ENCODE measurements at places on chromosomes 3 and 15.

DNA sequence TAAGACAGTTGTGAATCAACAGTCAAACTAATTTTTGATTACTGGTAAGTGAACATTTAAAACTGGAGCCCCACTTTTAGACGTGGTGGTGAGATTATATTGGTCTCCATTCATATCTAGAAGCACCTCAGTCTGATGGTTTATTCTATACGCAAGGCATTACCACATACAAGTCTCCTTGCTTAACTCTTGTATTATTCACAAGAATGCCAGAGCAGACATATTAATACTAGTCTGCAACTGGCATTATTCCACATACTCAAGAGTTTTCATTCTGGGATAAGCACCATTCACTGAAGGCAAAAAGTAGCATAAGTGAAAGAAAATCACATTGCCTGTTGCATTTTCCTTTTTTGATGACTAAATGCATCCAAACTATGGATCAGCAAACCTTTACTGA is 36.9 kb upstream of the MEIS2 start:
- H3K4me1 ChIP-seq: no peaks in the 10 kb centered on the region
- no peak overlapping the region for H3K4me3 ChIP-seq
- no peaks in the 10 kb centered on the region for H3K36me3 ChIP-seq
- no peaks in the 10 kb centered on the region for H3K27me3 ChIP-seq
- no peak overlapping the region for H3K27ac ChIP-seq
- no peak for DNase-seq

- H3K27me3 ChIP-seq: no peaks in the 10 kb centered on the region
- no peaks in the 10 kb centered on the region for H3K36me3 ChIP-seq
- DNase-seq: no peak
- H3K27ac ChIP-seq: no peak overlapping the region
- no peaks in the 10 kb centered on the region for H3K4me1 ChIP-seq
- H3K4me3 ChIP-seq: no peak overlapping the region
Measured at GRCh38 chr3:25171897-25172296, 256.2 kb upstream of the RARB start.

- peak overlapping the region; percentile 94 for H3K4me3 ChIP-seq
- no peaks in the 10 kb centered on the region for H3K36me3 ChIP-seq
- peaks cover 2% of the 10 kb centered on the region for H3K4me1 ChIP-seq
- H3K27ac ChIP-seq: peak overlapping the region; percentile 94
- no peaks in the 10 kb centered on the region for H3K27me3 ChIP-seq
- peak; percentile 22 for DNase-seq
Measured at GRCh38 chr3:129119365-129120100, 2.1 kb downstream of the RAB43 start.

DNA sequence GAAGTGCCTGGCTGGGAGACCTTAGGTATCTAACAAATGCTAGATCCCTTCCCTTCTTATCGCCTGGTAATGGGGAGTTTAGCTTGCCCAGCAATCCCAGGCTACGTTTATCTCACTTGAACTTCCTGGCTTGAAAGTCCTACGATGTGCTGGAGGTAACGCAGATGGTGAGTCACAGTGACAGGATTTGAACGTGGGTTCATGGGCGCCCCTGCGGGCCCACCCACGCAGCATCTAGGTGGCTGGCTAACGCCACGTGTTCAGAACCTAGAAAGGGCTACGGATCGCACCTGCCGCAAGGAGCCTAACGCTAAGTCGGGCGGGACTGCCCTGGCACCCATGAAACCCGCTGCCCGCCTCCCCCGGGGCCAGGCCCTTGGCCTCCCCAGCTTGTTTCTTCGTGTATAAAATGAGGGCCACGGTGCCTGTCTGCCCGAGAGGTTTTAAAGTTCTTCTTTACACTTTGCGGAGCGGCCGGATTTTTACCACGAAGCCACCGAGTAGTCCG is 600 bp upstream of the USP3 start:
- peaks cover 33% of the 10 kb centered on the region for H3K4me1 ChIP-seq
- H3K36me3 ChIP-seq: no peaks in the 10 kb centered on the region
- H3K27ac ChIP-seq: peak overlapping the region; percentile 98
- peak; percentile 70 for DNase-seq
- peak overlapping the region; percentile 86 for H3K4me3 ChIP-seq

- peak overlapping the region; percentile 67 for H3K4me3 ChIP-seq
- DNase-seq: no peak
- no peaks in the 10 kb centered on the region for H3K27me3 ChIP-seq
- no peaks in the 10 kb centered on the region for H3K36me3 ChIP-seq
Measured at GRCh38 chr3:173584093-173584837, 186.7 kb downstream of the NLGN1 start.

GRCh38 chr3:134430950-134431445 is 54.8 kb downstream of the ANAPC13 start:
- H3K27me3 ChIP-seq: no peaks in the 10 kb centered on the region
- H3K27ac ChIP-seq: no peak overlapping the region
- H3K36me3 ChIP-seq: no peaks in the 10 kb centered on the region
- H3K4me3 ChIP-seq: no peak overlapping the region
- DNase-seq: no peak

DNA sequence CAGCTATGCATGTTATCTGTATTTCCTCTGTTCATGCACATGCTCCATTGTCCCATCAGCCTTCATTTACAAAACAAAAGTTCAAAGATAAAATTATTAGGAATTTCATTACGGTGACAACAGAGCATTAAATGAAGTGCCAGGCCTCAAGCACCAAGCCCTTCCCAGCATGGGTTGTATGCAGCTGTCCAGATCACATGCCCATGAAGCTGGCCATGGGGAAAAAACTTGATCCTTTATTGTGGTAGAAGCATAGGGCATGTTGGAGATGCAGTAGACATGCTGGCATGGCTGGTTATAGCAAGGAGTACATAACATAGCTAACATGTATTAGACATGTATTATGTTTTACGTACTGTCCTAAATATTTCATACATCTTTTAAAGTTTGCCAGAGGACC is 4.1 kb upstream of the THRB start:
- H3K4me1 ChIP-seq: no peaks in the 10 kb centered on the region
- no peaks in the 10 kb centered on the region for H3K36me3 ChIP-seq
- H3K27me3 ChIP-seq: no peaks in the 10 kb centered on the region
- H3K27ac ChIP-seq: no peak overlapping the region
- DNase-seq: no peak
- H3K4me3 ChIP-seq: no peak overlapping the region

DNA sequence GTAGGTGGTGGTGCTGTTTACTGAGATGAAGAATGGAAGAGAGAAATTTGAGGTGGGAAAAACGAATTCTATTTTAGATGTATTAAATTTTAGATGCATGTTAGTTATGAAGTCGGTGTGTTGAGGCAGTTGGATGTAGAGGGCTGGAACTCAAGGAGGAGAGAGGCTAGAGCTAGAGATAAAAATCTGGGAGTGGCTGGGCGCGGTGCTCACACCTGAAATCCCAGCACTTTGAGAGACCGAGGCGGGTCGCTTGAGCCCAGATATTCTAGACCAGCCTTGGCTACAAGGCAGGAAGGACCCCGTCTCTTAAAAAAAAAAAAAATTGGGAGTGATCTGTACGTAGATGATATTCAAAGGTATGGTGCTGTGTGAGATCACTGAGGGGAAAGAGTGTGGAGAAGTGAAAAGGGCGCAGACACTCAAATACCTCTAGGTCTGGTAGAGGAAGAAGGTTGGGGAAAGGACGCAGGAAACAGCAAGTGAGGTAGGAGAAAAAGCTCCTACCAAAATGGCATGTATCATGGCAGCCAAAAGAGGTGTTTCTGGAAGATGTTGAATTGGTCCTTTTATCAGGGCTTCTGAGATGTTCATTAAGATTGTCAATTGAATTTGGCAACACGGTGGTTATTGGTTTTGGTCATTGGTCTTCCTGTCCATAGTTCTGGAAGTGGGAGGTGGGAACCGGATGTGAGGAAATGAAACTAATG is 1.8 kb downstream of the YEATS2 start:
- peak overlapping the region; percentile 92 for H3K4me3 ChIP-seq
- H3K36me3 ChIP-seq: no peaks in the 10 kb centered on the region
- peak overlapping the region; percentile 90 for H3K27ac ChIP-seq
- DNase-seq: no peak

DNA sequence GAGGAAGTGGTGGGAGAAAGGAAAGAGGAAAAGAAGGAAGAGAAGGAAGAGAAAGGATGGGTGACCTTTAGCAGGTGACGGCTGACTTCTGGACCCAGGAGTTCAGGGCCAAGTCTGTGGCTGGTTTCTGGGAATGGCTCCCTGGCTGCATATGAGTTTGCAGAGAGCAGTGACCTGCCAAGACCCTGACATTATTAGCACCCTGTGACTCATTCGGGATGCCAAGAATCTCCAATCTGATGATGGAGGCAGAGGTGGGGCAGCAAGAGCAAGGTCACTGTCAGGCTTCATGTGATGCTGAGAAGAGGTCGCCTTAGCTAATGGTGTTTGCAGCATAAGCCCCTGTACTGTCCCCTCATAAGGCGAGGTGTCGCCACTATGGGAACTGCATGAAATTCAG is 42.6 kb downstream of the MYZAP start:
- no peaks in the 10 kb centered on the region for H3K27me3 ChIP-seq
- no peaks in the 10 kb centered on the region for H3K4me1 ChIP-seq
- H3K4me3 ChIP-seq: no peak overlapping the region
- DNase-seq: no peak
- no peaks in the 10 kb centered on the region for H3K36me3 ChIP-seq

- no peak overlapping the region for H3K27ac ChIP-seq
- DNase-seq: no peak
- no peak overlapping the region for H3K4me3 ChIP-seq
- H3K27me3 ChIP-seq: no peaks in the 10 kb centered on the region
Measured at GRCh38 chr15:35838424-35839111, 292.6 kb upstream of the DPH6 start.

DNA sequence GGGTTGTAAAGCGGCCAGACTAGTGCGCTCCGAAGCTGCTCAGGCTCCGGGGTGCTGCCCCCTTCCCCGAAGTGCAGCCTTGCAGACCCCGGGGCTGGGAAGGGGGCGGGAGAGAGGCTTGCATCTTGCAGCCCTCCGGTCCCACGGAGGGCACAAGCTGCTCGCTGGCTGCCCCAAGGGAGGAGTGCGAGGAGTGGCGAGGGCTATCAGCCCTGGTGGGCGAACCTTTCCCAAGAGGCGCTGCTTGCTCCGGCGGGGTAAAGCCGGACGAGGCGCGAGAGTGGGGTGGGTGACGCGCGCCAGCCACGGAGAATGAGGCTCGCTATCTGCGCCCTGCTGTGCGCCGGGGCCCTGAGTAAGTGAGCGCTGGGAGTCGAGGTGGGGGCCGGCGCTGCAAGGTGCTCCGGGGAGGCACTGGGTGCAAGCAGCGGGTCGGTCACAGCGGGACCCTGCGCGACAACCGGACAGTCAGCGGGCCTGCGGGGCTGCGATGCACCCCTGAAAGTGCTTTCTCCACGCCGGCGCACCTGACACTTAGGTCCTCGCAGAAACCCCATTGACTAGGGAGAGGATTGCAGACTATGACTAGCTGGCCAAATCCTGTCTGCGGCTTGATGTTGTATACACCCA is 12.7 kb upstream of the TOPBP1 start:
- H3K4me3 ChIP-seq: no peak overlapping the region
- H3K36me3 ChIP-seq: no peaks in the 10 kb centered on the region
- DNase-seq: no peak
- H3K27ac ChIP-seq: no peak overlapping the region
- H3K27me3 ChIP-seq: peaks cover 4% of the 10 kb centered on the region
- H3K4me1 ChIP-seq: no peaks in the 10 kb centered on the region

GRCh38 chr3:38576131-38576525 is 73.4 kb downstream of the SCN5A start:
- no peaks in the 10 kb centered on the region for H3K27me3 ChIP-seq
- no peaks in the 10 kb centered on the region for H3K36me3 ChIP-seq
- H3K27ac ChIP-seq: no peak overlapping the region
- no peaks in the 10 kb centered on the region for H3K4me1 ChIP-seq
- DNase-seq: peak; percentile 14
- no peak overlapping the region for H3K4me3 ChIP-seq

DNA sequence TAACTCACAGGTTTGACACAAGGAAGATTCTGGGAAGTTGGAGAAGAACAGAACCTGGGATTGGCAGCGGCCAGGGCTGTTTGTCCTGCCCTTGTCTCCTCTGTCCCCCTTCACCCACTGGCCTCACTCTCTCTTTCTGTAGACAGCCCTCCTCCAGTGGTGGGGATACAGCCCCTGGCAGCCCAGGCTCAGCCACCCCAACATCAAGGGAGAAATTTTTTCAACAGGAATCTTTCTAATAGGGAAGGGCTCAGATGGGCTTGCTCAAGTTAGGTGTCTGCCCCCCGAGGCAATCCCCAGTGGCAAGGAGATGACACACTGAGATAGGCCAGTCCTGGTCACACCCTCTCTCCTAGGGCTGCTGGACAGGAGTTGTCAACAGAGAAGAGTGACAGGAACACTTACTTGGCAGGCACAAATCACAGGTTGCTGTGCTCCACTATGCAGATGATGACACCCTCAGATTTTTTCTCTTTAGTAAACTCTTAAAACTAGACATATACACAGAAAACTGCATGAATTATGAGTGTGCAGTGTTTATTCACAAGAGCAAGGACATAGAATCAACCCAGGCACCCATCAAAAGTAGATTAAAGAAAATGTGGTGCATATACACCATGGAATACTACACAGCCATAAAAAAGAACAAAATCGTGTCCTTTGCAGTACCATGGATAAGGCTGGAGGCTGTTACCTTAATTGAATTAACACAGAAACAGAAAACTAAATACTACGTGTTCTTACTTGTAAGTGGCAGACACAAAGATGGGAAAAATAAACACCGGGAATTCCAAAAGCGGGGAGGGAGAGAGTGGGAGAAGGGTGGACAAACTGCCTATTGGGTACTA is 36.3 kb downstream of the PLA2G4D start:
- H3K4me3 ChIP-seq: peak overlapping the region; percentile 42
- H3K27me3 ChIP-seq: no peaks in the 10 kb centered on the region
- no peak for DNase-seq
- peak overlapping the region; percentile 92 for H3K27ac ChIP-seq
- H3K4me1 ChIP-seq: no peaks in the 10 kb centered on the region

GRCh38 chr3:37499061-37499785 is 324.8 kb upstream of the LRRFIP2 start:
- H3K36me3 ChIP-seq: no peaks in the 10 kb centered on the region
- DNase-seq: no peak
- H3K4me3 ChIP-seq: no peak overlapping the region
- H3K27ac ChIP-seq: no peak overlapping the region

DNA sequence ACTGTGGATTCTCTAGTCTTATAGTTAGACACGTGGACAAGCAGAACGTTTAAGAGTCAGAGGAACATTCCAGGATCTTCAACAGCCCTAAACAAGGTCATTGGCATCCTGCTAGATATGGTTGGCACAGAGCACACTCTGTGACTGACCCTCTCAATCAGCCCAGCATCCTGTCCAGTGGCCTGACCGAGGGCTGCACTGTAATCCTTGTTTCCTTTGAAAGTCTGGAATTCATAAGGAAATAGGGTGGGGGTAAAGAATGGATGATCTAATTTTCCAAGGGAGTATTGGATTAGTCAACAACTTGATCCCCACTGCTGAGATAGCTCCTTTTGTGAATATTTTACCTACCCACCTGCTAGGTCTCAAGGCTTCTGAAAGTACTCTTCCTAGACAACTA is 94.5 kb upstream of the DLG1 start:
- no peaks in the 10 kb centered on the region for H3K36me3 ChIP-seq
- no peak overlapping the region for H3K4me3 ChIP-seq
- no peaks in the 10 kb centered on the region for H3K27me3 ChIP-seq

All from breast epithelium (tissue), 4 donors.